Gastroesophageal sphincter (tissue), 4 donors: ENCODE measurements at places on chromosomes 16 and 17.

GRCh38 chr16:81505011-81505661, 60.5 kb downstream of the CMIP start:
- H3K27ac ChIP-seq: no peak overlapping the region
- H3K36me3 ChIP-seq: no peaks in the 10 kb centered on the region
- no peaks in the 10 kb centered on the region for H3K4me1 ChIP-seq
- ATAC-seq: peak; percentile 37

GRCh38 chr17:9021992-9022572, 772 bp downstream of the NTN1 start:
- H3K36me3 ChIP-seq: no peaks in the 10 kb centered on the region
- H3K4me1 ChIP-seq: no peaks in the 10 kb centered on the region
- peak overlapping the region; percentile 89 for H3K27ac ChIP-seq
- ATAC-seq: peak; percentile 62

GRCh38 chr17:31294820-31295488, 2.1 kb downstream of the OMG start:
- no peak overlapping the region for H3K4me3 ChIP-seq
- no peak for ATAC-seq
- H3K27ac ChIP-seq: no peak overlapping the region
- no peaks in the 10 kb centered on the region for H3K27me3 ChIP-seq
- no peaks in the 10 kb centered on the region for H3K36me3 ChIP-seq

- ATAC-seq: no peak
- H3K36me3 ChIP-seq: no peaks in the 10 kb centered on the region
- H3K27ac ChIP-seq: no peak overlapping the region
- peaks cover 20% of the 10 kb centered on the region for H3K27me3 ChIP-seq
- H3K4me1 ChIP-seq: no peaks in the 10 kb centered on the region
Measured at GRCh38 chr16:17037499-17037898, 433.3 kb downstream of the XYLT1 start.
